Activated B cell treated with CpG ODN at 0.5 μM for 24 hours (primary cell): ENCODE measurements at places on chromosomes 13 and 19.
A peak's percentile ranks its signal among the peaks of the same experiment; 100 is the strongest.

DNA sequence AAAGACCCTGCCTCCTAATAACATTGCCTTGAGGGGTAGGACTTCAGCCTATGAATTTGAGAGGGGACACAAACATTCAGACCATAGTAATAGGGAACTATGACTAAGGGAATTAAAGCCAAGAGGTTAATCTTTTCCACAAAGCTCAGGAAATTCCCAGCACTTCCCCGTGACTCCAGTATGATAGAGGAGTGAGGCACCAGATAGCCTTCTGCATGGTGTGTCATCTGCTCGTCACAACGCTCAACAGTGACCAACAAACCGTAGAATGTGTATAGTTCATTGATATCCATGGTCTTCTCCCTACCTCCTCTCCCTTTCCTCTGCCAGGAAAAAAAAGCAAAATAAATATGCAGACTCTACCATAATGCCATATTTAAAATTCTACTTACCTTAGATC is 64.4 kb downstream of the B3GLCT start:
- H3K4me1 ChIP-seq = no peaks in the 10 kb centered on the region
- H3K27ac ChIP-seq = no peak overlapping the region
- no peaks in the 10 kb centered on the region for H3K27me3 ChIP-seq

- H3K4me3 ChIP-seq = no peak overlapping the region
- no peak for DNase-seq
- H3K27ac ChIP-seq = peak overlapping the region; percentile 63
- peaks cover 34% of the 10 kb centered on the region for H3K36me3 ChIP-seq
- peaks cover 14% of the 10 kb centered on the region for H3K4me1 ChIP-seq
Observed at GRCh38 chr19:49552749-49553148, 24.9 kb downstream of the RCN3 start.

DNA sequence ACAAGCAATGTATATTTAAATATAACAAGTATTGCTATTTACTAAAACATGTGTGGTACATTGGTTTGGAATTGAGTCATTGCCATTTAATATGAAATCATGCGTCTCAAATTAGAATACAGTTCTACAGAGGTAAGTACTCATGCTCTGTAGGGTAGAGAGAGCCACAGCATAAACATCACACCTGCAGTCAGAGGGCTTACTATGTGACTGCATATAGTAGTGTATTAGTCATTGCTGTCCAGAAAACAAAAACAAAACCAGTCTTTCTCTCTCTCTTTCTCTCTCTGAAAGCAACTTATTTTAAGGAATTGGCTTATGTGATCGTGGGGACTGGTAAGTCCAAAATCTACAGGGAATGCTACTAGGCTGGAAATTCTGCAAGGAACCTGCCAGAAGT is 370.3 kb downstream of the GPC5 start:
- no peaks in the 10 kb centered on the region for H3K36me3 ChIP-seq
- no peaks in the 10 kb centered on the region for H3K27me3 ChIP-seq
- no peaks in the 10 kb centered on the region for H3K4me1 ChIP-seq
- DNase-seq = no peak

GRCh38 chr19:4328243-4328990 is 10.2 kb downstream of the STAP2 start:
- H3K4me1 ChIP-seq = peaks cover 26% of the 10 kb centered on the region
- H3K27me3 ChIP-seq = no peaks in the 10 kb centered on the region
- H3K4me3 ChIP-seq = peak overlapping the region; percentile 81
- peak; percentile 81 for DNase-seq

- H3K27ac ChIP-seq = no peak overlapping the region
- no peaks in the 10 kb centered on the region for H3K36me3 ChIP-seq
- DNase-seq = no peak
- no peaks in the 10 kb centered on the region for H3K4me1 ChIP-seq
Observed at GRCh38 chr13:105547851-105548250, 987.6 kb downstream of the EFNB2 start.

- H3K36me3 ChIP-seq = peaks cover 22% of the 10 kb centered on the region
- no peak overlapping the region for H3K27ac ChIP-seq
- H3K4me3 ChIP-seq = no peak overlapping the region
- no peaks in the 10 kb centered on the region for H3K27me3 ChIP-seq
- no peaks in the 10 kb centered on the region for H3K4me1 ChIP-seq
- no peak for DNase-seq
Observed at GRCh38 chr19:32877977-32878745, 8.6 kb upstream of the SLC7A9 start.

DNA sequence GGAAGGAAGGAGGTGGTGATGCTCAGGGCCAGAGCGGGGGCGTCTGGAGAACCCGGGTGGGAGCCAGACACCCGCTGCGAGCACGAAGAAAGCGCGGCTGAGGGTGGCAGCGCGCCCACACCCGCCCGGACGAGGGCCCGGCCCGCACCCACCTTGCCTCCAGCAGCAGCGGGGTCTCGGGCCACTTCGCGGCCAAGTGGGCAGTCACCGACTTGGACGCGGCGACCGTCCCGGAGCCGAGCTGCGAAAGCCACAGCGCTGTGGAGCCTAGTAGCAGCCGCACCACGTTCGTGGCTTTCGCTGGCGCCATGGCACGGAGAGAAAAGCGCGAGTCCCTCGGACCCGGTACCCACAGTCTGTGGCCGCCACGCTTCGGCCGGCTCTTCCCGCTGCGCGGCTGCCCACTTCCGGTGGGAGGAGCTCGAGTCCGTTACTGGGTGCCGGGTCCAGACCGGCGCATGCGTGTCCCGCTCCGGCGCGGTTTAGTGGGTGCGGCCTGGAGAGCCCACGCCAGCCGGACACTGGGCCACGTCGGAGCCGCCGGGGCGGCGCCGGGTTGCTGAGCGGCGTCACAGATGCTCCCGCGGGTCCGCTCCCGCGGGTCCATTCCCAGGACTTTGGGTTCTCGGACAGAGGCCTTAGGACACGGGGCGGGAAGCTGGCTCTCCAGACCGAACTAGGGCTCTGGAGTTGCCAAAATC is at the start of gene UGGT2:
Gene UGGT2 (minus strand): TSS at position 399 of the 701 bp plus-strand sequence. CDS start 89 bp downstream, at position 310.
- peaks cover 10% of the 10 kb centered on the region for H3K27me3 ChIP-seq
- peaks cover 5% of the 10 kb centered on the region for H3K4me1 ChIP-seq
- peak; percentile 37 for DNase-seq
- H3K36me3 ChIP-seq = peaks cover 2% of the 10 kb centered on the region

DNA sequence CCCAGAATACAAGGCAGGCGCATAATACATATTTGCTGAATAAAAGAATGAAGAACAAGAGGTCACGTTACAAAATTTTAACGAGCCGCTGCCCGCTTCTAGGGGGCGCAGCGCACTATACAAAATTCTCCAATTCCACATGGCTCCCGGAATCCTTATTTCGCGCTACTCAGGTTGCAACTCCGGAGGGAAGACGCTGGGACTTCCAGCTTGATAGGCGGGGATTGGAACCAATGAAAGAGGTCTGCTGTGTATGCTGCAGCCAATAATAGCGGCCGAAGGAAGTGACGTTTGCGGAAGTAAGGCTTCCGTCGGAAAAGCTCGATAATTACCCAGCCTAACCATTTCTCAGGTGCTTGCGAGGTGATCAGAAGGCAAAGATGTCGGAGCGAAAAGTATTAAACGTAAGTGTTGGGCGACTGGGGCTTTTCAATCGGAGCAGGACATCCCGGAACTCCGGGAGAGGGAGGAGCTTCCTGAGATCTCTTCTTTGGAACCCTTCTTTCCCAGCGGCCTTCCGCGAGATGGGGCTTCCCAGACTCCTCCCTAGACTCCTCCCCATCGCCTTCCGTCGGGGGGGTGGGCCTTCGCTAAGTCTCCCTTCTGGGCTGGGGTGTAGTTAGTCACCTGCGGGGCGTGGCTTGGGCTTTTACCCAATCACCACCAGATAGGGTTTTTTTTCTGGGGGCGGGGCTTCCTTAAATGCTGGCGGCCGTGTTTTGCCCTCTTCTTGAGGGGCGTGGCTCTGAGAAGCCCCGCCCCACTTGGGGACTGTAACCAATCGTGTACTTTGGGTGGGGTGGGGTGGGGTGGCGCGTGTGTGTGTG is at the start of gene YJU2:
Gene YJU2 (plus strand): TSS at position 314 of the 827 bp plus-strand sequence. CDS start 67 bp downstream, at position 381.
- H3K4me3 ChIP-seq = peak within 1 kb of the TSS; percentile 90
- DNase-seq = peak; percentile 89
- peak within 1 kb of the TSS; percentile 96 for H3K27ac ChIP-seq
- H3K4me1 ChIP-seq = peaks cover 35% of the 10 kb centered on the region

GRCh38 chr13:57991041-57991440 is 359.5 kb downstream of the PCDH17 start:
- no peak overlapping the region for H3K4me3 ChIP-seq
- DNase-seq = no peak
- no peaks in the 10 kb centered on the region for H3K4me1 ChIP-seq
- H3K27me3 ChIP-seq = no peaks in the 10 kb centered on the region

DNA sequence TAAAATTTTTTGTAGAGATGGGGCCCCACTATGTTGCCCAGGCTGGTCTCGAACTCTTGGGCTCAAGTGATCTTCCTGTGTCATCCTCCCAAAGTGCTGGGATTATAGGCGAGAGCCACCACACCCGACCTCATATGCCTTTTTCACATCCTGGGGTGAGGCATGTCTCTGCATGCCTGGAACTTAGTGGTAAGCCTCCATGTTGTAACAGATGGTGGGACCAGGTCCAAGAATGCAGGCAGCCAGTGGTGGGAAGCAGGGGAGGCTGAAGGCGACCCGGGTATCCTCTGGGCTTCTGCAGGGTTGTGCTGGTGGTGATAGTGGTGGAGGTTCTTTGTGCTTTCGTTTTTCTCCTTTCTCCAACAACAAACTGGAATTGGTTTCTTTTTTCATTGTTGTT is 30.1 kb upstream of the CCDC124 start:
- peaks cover 22% of the 10 kb centered on the region for H3K27me3 ChIP-seq
- no peaks in the 10 kb centered on the region for H3K4me1 ChIP-seq
- no peak for DNase-seq
- no peaks in the 10 kb centered on the region for H3K36me3 ChIP-seq
- H3K4me3 ChIP-seq = no peak overlapping the region

DNA sequence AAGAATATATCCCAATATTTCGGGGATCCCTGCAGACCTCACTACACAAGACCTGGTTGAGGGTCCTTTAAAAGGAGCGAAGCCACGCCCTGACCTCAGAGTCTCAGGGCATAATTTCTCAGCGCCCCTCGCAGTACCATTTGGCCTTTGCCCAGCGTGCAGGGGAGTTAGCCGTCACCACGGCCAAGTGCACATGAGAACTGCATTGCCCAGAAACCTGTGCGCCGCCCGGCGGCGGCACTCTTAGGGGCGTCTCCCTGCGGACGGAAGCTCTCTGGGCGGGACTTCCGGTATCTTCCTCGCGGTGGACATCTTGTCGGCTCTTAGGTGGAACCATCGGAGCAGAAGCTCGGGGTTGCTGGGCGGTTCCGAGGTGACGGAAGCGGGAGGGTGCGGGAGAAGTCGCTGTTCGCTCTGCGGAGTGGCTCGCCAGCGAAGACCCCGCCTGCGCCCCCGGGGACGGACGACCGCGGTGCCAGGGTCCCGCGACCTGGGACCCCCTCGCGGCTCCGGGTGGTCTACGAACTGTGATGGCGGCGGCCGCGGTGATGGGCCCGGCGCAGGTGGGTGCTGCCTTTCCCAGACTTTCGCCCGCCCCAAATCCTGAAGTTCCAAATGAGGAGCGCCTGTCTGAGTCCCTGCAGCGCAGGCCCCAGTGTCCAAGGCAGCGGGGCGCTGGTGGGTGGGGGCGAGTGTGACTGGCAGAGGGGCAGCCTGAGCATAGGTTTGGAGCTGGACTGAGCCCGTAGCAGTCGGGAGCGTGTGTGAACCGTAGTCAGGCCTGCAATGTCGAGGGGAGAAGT is at the start of gene ZNF134:
Gene ZNF134 (plus strand): TSS at position 302 of the 803 bp plus-strand sequence. CDS start 5,227 bp downstream, outside the sequence.
- peak within 1 kb of the TSS; percentile 78 for H3K27ac ChIP-seq
- H3K4me3 ChIP-seq = peak within 1 kb of the TSS; percentile 93
- no peaks in the 10 kb centered on the region for H3K27me3 ChIP-seq

GRCh38 chr13:85864963-85865530 is 65.8 kb upstream of the SLITRK6 start:
- H3K27ac ChIP-seq = no peak overlapping the region
- no peaks in the 10 kb centered on the region for H3K27me3 ChIP-seq
- no peaks in the 10 kb centered on the region for H3K36me3 ChIP-seq
- H3K4me3 ChIP-seq = no peak overlapping the region
- DNase-seq = no peak

GRCh38 chr19:15126131-15126910 is 19.1 kb downstream of the SYDE1 start:
- peaks cover 17% of the 10 kb centered on the region for H3K4me1 ChIP-seq
- H3K36me3 ChIP-seq = peaks cover 16% of the 10 kb centered on the region
- no peak for DNase-seq
- H3K27me3 ChIP-seq = peaks cover 4% of the 10 kb centered on the region

DNA sequence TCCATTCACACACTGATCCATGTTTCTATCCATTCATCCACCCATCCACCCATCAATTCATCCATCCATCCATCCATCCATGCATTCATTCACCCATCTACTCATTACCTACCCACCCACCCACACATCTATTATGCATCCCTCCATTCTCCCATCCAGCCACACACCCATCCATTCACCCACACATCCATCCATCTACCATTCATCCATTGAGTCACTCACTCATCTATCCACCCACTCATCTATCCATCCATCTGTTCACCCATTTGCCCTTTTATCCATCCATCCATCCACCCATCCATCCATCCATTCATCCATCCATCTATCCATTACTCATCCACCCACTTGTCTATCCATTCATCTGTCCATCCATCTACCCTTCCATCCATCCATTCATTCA is 30.1 kb downstream of the CELF5 start:
- DNase-seq = no peak
- H3K4me3 ChIP-seq = no peak overlapping the region
- no peaks in the 10 kb centered on the region for H3K4me1 ChIP-seq
- H3K27me3 ChIP-seq = peaks cover 25% of the 10 kb centered on the region
- no peak overlapping the region for H3K27ac ChIP-seq

DNA sequence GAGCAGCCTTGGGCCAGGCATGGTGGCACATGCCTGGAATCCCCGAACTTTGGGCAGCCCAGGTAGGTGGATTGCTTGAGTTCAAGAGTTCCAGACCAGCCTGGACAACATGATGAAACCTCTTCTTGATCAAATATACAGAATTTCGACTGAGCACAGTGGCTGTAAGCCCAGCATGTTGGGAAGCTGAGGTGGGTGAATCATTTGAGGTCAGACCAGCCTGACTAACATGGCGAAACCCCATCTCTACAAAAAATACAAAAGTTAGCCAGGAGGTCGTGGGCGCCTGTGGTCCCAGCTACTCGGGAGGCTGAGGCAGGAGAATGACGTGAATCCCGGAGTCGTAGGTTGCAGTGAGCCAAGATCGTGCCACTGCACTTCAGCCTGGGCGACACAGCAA is 8.0 kb upstream of the NLRP7 start:
- H3K4me3 ChIP-seq = no peak overlapping the region
- peaks cover 34% of the 10 kb centered on the region for H3K4me1 ChIP-seq
- H3K36me3 ChIP-seq = no peaks in the 10 kb centered on the region
- peaks cover 2% of the 10 kb centered on the region for H3K27me3 ChIP-seq

DNA sequence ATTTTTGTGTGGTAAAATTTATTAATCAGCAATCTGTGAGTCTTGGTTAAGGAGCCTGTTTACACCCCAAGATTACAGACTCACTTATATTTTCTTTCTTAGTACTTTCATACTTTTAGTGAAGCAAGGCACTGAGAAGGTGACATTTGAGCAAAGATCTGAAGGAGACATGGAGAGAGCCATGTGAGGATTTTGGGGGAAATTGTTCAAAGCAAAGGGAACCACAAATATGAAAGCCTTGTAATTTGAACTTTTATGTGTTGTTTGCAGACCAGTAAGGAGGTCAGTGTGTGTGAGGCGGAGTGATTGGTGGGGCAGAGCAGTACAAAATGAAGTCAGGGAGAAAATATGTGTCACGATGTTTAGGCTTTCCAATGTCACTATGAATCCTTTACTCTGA is 140.7 kb upstream of the KLF12 start:
- H3K4me1 ChIP-seq = no peaks in the 10 kb centered on the region
- peaks cover 4% of the 10 kb centered on the region for H3K27me3 ChIP-seq
- no peak for DNase-seq
- no peak overlapping the region for H3K27ac ChIP-seq
- H3K4me3 ChIP-seq = no peak overlapping the region
